Urinary bladder (tissue), 4 donors: ENCODE measurements at places on chromosomes 2 and 18. TPM values are rescaled to one million over a fixed set of nuclear protein-coding genes. Genes with fewer than 3 reads are reported as not detected.

DNA sequence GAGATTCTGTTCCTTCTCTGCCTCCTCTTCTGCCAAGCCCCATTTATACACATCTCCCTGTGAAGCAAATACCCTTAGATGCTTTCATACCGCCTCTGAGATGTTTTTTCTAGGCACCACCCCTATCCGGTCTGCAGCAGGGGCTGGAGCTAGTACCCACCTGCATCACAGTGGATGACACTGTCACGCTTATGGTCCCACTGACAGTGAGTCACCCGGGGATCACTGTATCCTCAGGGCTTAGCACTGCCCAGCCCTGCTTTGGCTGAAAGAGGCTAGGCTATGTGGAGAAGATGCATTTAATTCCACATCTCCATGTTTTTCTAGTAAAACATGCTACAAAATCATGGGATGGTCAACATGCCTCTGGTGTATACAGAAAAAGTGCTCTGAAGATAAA, 9.9 kb downstream of the FABP1 start:
- no peak for DNase-seq

DNA sequence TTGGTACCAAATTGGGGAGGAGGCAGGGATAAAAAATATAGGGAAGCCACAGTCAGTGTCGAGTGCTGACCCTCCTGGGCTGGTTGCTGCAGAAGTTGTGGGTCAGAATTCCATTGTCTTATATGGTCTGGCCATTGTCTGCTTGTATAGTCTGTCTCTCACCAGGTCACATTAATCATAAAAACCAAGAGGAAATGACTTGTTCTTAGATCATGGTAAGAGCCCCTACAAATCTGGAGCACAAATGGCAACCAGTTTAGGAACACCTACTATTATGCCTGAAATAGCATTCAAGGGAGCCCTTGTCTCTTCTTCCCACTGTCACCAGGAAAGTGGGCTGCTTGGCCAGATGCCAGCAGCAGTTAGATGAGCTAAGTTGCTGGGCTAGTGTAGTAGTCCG, 119.7 kb upstream of the RMP24 start:
- no peak for DNase-seq

SP140 gene
- 1.0 TPM for polyA plus RNA-seq

DNA sequence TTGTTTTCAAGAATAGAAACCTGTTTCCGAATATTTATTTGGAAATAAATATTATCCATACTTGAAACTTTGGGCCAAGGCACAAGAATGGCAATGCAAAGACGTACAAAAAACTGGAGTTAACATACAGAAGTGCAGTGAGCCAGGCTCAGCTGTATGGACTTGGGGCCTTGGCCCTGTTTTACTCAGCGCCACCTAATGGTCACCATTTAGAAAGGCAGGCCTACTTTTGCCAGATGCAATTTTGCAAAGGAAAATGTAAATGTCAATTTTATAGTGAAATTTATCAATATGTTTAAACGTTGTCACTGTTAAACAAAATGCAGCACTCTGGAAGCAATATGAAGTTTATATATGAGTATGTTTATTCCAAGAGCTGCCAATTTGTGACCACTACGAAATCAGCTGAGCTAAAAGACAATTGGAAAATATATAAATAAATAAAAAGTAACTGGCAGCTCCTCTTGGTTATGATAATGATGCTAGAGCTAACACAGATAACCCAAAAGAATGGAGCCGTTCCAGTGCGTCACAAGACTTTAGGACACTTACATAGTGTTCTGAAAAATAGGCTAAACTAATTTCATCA, 155.0 kb downstream of the ARHGAP15 start:
- DNase-seq: no peak

DNA sequence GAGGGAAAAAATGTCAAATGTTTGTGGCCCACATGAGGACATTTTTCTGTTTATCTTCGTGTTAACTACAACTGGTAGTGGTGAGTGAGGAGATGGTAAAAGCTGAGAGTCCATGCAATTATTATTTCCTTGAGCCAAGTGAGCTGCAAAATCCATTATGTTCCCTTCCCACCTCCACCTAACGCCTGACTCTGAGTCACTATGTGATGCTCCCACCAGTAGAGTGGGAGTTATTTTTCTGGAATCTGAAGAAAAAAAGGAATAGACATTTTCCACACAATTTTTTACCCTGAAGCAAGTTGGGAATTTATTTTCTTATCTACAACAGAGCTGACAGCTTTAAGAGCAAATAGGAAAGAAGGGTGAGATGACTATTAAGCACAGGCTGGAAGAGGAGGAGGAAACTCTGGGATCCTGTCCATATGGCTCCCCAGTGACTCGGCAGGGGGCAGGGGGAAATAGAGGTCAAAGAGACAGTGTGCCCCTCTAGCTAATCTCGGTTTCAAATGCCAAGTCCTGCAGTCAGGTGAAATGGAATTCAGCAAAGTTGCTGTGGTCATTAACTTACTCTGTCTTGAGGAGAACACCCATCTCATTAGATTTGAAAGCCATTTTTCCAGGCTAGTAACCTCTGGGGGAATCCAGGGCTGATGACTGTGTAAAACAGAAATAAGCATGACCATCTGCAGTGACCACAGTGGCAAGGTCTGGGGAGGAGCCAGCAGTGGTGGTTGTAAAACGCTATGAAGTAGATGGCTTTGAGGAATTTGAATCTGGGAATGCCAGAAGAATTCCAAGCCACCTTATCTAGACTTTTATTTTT, 463.9 kb downstream of the STK39 start:
- no peak for DNase-seq
